ENCODE measurements at places on chromosomes 3 and 15.

DNA sequence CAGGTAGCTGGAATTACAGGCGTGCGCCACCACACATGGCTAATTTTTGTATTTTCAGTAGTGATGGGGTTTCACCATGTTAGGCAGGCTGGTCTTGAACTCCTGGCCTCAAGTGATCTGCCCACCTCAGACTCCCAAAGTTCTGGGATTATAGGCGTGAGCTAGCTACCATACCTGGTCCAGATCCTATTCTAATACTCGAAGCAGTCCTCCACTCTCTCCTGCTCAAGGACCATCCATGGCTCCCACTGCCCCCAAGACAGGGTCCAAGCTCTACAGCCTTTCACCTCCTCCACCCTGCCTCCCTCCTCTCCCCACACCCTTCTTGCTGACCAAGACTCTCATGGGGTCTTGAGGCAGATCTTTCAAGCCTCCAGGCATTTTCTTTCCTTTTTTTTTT is 12.6 kb upstream of the GRIP2 start:
- no peak for DNase-seq

- DNase-seq = no peak
These were observed 139.8 kb downstream of the IGF1R start for GRCh38 chr15:98787936-98788757.

DNA sequence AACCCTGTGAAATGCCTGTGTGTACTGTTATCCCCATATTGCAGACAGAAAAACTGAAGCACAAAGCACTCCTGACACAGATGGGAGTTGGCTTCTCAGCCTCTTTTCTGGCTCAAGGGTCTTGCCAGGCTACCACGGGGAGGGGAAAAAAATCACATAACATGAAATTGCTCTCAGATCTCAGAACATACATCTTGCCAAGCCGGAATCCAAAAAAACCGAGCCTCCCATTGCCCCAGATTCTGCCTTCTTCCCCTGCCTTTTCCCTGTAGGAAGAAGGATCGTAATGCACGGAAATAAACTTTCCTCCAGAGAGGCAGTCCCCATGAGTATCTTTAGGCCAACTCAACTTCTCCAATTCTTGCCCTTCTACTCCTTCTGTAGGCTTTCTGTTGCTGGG is 16.6 kb upstream of the MRPS22 start:
- DNase-seq = no peak

- DNase-seq = no peak
These were observed 64.5 kb downstream of the PGPEP1L start for GRCh38 chr15:98943051-98943508.

GRCh38 chr15:90286678-90287077 is 21.2 kb downstream of the NGRN start:
- no peak for DNase-seq

- DNase-seq = no peak
These were observed 60.8 kb upstream of the SKIL start for GRCh38 chr3:170296703-170297102.

- DNase-seq = no peak
These were observed 29.7 kb downstream of the TNIK start for GRCh38 chr3:171430530-171430929.

DNA sequence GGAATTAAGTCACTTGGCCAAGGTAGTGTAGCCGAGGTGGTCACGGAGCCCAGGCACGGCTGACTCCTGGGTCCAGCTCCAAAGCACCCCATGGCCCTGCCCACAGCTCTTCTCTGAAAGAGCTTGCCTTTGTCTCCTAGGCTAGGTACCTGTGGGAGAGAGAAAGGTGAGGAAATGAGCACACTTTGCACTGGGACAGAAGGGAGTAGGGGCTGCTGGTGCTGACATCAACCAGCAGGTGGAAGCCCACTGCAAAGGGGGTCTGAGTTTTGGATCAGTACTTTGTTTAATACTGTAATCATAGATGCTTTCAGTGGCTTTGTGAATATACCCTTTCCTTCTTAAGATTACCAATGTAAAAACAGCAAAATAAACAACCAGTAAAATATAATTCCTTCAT is 128.3 kb upstream of the EIF1B start:
- DNase-seq = no peak

- no peak for DNase-seq
These were observed 129.6 kb downstream of the FMN1 start for GRCh38 chr15:33064878-33065277.

Data from renal pelvis (tissue), 12 donors.